ENCODE measurements at places on chromosomes 7 and 10. TPM values are rescaled to one million over a fixed set of nuclear protein-coding genes. Genes with fewer than 3 reads are reported as not detected.

- H3K4me1 ChIP-seq: peaks cover 28% of the 10 kb centered on the region
- H3K36me3 ChIP-seq: no peaks in the 10 kb centered on the region
- H3K27ac ChIP-seq: no peak overlapping the region
- DNase-seq: no peak
- 0 out of 2 replicates have a peak, but pooled peaks cover 4% of the 10 kb centered on the region for H3K27me3 ChIP-seq
- H3K4me3 ChIP-seq: no peak overlapping the region
These were observed 423.2 kb downstream of the RPS24 start for GRCh38 chr10:78456649-78457400.

GRCh38 chr7:127251465-127252376 is 1.0 kb downstream of the GRM8 start:
- no peaks in the 10 kb centered on the region for H3K36me3 ChIP-seq
- no peak overlapping the region for H3K27ac ChIP-seq
- H3K27me3 ChIP-seq: peaks cover 23% of the 10 kb centered on the region
- H3K4me1 ChIP-seq: no peaks in the 10 kb centered on the region

DNA sequence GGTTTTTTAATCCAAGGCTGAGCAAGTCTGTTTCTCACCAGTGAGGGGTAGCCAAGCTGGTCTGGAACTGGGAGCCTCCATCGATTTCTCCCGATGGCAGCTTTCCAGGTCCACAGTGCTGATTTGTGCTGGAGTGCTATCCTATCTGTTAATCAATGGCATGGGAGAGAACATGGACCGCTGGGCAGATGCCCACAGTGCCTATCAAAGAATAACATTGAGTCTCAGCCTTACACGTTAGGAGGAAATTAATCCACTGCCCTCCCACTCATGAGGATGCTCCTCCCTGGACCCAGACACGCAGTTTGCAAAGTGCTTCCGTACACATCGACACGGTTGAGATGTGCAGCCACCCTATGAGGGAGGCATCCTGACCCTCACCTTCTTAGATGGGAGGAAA is 36.0 kb upstream of the CUX1 start:
- no peak overlapping the region for H3K27ac ChIP-seq
- H3K4me1 ChIP-seq: peaks cover 9% of the 10 kb centered on the region
- 0 out of 2 replicates have a peak, but pooled peaks cover 5% of the 10 kb centered on the region for H3K27me3 ChIP-seq
- H3K36me3 ChIP-seq: no peaks in the 10 kb centered on the region

- H3K4me3 ChIP-seq: no peak overlapping the region
- no peaks in the 10 kb centered on the region for H3K4me1 ChIP-seq
- H3K36me3 ChIP-seq: no peaks in the 10 kb centered on the region
- DNase-seq: no peak
These were observed 9.4 kb downstream of the ELFN1 start for GRCh38 chr7:1679326-1679965.

PAPOLB gene
- not detected for total RNA-seq

Data from PC-9 (cell line).